CD8-positive, alpha-beta T cell (primary cell): ENCODE measurements at places on chromosomes 12 and 14.

DNA sequence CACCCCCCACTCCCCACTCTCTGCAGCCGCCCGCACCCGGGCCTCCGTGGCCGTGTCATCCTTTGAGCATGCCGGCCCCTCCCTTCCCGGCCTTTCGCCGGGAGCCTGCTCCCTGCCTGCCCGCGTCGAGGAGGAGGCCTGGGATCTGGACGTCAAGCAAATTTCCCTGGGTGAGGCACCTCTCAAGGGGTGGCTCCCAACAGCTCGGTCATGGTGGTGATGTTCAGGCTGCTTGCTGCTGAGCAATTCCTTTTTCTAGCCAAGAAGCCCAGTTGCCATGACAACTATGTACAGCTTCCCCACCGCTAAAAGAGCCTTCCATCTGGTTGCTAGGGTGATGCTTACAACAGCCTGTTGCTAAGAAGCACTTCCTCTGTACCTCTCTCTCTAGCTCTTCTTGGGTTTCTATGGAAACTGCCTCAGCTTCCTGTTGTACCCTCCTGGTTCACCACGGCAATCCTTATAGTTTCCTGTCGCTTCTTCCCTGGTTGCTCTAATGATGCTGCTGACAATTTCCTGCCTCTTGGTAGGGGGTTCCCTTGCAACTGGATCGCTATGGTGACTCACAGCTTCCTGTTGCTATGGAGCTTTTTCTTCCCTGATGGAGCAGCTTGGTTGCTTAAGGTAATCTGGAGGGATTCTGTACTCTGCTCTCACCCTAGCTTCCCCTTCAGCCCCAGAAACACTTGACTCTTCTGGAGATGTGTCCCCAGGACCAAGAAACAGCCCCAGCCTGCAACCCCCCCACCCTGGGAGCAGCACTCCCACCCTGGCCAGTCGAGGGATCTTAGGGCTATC, 11.0 kb downstream of the ZNF219 start:
- DNase-seq, result peak; percentile 98

DNA sequence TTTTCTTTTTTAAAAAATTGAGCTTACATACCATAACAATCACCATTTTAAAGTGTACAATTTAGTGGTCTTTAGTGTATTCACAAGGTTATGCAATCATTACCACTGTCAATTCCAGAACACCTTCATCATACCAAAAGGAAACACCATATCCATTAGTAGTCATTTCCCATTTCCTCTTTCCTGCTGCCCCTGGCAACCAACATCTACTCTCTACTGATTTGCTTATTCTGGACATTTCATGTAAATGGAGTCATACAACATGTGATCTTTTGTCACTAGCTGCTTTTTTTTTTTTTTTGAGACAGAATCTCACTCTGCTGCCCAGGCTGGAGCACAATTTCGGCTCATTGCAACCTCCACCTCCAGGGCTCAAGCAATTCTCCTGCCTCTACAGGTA, 66.8 kb upstream of the CFL2 start:
- DNase-seq, result no peak

DNA sequence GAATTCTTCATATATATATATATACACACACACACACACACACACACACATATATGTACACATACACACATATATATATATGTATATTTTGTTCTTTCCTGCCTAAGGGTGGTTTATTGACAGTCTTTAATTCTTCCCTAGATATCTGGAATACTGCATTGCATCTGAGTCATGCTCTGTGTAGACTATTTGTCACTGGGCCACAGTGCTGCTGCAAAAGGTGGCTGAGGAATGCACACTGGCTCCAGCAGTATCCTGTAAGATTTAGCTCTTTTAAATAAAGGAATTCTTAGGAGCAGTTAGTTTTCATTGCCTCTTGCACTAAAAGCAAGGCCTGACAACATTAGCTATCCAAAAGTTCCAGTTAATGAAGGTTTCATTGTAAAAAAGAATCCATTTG, 200.9 kb downstream of the APAF1 start:
- no peak for DNase-seq

DNA sequence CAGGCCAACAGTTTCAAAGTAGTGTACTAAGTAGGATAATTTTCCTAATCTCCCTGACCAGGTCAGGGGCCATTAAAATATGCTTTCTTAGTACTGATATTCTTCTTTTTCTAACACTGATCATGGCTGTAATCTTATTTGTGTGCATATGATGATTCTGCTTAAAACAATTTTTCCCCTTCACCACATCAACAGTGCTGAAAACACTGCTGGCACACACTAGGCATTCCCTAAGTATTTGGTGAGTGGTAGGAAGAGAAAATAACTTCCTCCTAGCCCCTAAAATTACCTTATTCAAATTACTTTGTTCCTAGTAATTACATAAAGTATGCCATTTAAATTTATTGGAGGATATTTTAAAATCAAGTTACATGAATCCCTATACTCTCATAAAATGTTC, 49.9 kb upstream of the BBS10 start:
- DNase-seq, result no peak

- DNase-seq, result no peak
These were observed 5.8 kb upstream of the LTA4H start for GRCh38 chr12:96041181-96041580.

- no peak for DNase-seq
These were observed 34.2 kb upstream of the PLXNC1 start for GRCh38 chr12:94114166-94114565.

DNA sequence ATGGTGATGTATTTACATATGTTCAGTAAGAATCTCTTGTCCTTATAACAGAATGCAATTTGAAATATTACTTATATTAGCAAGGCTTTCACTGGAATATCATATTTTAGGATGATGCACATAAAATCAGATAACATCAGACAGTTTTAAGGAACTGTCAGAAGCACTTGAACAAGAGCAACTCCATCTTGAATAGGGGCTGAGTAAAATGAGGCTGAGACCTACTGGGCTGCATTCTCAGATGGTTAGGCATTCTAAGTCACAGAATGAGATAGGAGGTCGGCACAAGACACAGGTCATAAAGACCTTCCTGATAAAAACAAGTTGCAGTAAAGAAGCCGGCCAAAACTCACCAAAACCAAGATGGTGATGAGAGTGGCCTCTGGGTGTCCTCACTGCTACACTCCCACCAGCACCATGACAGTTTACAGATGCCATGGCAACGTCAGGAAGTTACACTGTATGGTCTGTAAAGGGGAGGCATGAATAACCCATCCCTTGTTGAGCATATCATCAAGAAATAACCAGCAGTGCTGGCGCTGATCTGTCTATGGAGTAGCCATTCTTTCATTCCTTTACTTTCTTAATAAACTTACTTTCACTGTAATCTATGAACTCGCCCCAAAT, 27.6 kb upstream of the ETV6 start:
- DNase-seq, result peak; percentile 22

- DNase-seq, result no peak
These were observed 275.2 kb downstream of the FBXL14 start for GRCh38 chr12:1319212-1319611.

DNA sequence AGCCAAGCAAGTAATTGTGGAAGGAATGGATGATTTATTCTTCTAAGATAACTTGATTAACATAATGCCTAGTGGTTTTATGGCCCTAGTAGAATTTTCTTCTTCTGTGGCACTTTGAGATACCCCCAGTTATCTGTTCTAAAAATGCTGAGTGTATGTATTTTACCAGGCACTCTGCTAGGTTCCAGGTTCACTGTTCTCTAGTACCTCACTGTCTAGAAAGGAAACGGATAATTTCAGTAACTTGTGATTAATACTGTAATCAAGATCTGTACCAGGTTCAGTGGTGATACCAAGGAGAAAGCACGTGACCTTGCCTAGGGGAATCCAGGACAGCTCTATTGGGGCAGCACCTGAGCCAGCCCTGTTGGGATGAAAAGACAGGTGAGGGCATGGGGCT, 8.0 kb downstream of the ANO6 start:
- DNase-seq, result no peak
